Mesothelial cell of epicardium (in vitro differentiated cells): ENCODE measurements at places on chromosomes 2 and 18.

DNA sequence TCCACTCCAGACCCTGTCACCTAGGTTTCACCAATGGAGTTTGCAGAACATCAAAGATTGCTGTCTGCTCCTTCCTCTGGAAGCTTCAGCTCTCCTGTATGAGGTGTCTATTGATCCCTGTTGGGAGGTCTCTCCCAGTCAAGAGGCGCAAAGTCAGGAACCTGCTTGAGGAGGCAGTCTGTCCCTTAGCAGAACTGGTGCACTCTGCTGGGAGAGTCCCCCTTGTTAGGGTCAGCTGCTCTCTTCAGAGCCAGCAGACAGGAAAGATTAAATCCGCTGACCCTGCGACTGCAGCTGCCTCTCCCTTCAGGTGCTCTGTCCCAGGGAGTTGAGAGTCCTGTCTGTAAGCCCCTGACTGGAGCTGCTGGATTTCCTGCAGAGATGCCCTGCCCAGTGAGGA is 195.7 kb downstream of the PPP1R1C start:
- no peak for DNase-seq

DNA sequence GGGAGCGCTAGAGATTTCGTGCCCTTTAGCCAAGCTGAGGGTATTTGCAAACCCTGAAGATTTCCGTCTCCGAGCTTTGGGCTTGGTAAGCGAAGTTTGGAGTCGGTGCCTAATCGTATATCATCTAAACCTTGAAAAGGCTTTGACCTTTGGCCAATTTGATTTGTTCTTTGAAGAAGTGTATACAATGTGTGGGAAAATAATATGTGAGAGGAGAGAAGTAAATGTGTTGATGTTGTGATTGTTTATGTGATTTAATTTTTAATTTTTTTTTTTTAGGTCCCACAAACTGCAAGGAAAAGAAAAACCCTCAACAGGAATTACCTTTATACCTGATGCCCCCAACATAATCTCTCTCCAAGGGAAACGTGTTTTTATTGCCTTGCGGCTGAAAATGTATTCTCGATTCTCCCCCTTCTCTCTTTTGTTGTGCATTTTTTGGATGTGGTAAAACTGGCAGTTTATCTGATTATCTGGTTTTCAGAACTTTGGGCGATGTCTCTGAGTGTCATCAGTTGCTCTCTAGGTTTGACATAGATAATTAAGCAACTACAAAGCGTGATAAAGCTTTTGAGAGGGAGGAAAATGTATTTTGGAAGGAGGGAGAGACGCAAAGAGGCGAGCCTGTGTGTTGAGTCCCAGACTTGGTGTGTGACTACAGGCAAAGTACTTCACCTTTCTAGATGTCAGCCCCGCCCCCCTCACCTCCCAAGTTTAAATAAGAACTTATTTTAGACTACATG is 912 bp upstream of the FBXO11 start:
- DNase-seq: no peak

DNA sequence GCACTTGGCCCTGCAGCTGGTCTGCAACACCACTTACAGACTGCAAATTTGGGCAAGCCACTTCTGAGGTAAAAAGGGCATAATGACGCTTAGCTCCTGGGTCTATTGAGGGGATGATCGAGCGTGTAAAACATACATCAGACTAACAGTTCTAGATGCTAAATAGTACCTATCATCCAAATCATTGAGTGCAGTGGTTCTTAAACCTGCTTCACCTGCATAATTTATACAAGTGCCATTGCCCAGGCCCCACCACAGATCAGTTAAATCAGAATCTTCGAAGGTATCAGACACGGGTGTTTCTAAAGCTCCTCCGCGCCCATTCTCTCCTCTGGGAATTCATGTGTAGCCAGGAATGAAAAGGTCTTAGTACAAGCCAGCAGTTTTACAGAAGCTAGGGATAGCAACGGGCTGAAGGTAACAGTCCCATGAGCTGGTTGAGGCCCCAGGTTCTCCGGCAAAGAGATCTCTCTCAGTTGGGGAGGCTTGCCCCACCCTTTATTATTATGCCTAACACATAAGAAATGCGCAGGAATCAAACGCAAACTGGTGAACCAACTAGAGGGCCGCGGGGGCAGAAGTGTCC is 737 bp upstream of the RNF181 start:
- no peak for DNase-seq

DNA sequence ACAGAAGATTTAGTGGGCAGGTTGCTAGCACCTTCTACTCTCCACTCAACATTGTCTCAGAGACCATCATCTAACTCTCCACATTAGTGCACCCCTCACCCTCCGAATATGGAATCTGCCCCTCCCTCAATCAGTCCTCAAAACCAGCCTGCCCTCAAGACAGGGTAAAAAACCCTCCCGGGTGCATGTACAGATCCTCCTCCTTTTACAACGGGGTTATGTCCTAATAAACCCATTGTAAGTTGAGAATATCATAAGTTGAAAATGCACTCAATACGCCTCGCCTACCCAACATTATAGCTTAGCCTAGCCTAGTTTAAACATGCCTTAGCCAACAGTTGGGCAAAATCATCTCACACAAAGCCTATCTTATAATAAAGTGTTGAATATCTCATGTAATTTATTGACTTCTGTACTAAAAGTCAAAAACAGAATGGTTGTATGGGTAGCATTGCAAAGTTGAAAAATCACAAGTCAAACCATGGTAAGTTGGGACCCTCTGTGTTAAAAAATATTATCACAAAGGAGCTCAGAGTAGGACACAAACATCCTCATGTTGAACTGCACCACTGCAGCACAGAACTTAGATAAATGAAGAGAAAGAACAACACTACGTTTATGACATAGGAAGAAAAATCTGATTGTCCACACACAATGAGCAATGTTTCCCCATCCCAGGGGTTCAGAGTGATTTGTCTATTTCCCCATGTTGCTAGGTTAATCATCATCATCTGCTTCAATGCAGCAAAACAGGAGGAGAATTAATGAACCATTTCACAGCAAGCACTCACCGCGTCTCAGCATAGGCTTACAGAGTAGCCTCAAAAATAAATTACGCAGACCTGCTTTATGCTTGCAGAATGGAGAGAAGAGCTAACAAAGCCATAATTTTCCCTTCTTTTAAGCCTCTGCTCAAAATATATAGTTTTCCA is 184.1 kb upstream of the ARL4C start:
- no peak for DNase-seq

- DNase-seq: no peak
Measured at GRCh38 chr2:119434664-119435063, 3.0 kb downstream of the TMEM37 start.

- no peak for DNase-seq
Measured at GRCh38 chr18:9434122-9434701, 41.1 kb upstream of the RALBP1 start.

DNA sequence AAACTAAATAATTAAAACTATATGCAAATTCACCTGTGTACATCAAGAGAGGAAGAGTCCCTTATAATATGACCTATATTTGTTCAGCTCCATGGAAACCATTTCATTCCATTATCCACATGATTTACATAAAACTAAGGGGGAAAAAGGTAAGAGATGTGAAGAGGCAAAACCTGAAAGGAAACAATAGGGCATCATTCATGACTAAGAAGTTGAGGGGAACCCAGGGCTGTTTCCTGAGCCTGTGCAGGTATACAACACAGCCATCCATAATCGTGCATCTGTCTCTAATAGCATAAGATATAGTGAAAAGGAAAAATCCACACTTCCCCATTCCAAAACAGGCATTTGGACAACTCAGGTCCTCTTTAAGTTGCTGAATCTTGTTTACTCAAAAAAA is 151.3 kb downstream of the NR4A2 start:
- no peak for DNase-seq

GRCh38 chr2:48248251-48248933 is 281.6 kb upstream of the STON1 start:
- no peak for DNase-seq

DNA sequence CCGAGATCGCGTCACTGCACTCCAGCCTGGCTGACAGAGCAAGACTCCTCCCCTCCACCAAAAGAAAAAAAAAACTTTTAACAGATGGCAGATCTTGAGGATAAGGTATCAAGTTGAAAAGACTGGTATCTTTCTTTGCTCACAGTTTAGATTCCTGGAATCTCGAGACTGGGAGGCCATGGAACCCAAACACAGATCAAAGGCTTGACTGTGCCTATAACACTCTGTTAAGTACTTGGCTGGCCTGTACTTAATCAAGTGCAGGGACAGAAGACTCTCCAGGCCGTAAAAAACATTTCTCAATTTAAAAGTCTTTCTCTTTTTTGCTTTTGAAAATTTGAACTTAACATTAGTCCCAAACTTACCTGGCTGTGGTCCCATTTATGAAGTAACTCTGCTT is 107.1 kb upstream of the ZNF516 start:
- no peak for DNase-seq
